Suppressor macrophage (primary cell): ENCODE measurements at places on chromosomes 5 and 9.
A peak's percentile ranks its signal among the peaks of the same experiment; 100 is the strongest.

GRCh38 chr9:119284118-119284517 is 85.1 kb downstream of the BRINP1 start:
- DNase-seq: no peak

GRCh38 chr9:134605966-134606357 is 35.6 kb upstream of the COL5A1 start:
- no peak for DNase-seq

- DNase-seq: no peak
Observed at GRCh38 chr5:22728610-22729009, 124.5 kb downstream of the CDH12 start.

- no peak for DNase-seq
Observed at GRCh38 chr9:81132318-81132717, 557.0 kb downstream of the TLE1 start.

DNA sequence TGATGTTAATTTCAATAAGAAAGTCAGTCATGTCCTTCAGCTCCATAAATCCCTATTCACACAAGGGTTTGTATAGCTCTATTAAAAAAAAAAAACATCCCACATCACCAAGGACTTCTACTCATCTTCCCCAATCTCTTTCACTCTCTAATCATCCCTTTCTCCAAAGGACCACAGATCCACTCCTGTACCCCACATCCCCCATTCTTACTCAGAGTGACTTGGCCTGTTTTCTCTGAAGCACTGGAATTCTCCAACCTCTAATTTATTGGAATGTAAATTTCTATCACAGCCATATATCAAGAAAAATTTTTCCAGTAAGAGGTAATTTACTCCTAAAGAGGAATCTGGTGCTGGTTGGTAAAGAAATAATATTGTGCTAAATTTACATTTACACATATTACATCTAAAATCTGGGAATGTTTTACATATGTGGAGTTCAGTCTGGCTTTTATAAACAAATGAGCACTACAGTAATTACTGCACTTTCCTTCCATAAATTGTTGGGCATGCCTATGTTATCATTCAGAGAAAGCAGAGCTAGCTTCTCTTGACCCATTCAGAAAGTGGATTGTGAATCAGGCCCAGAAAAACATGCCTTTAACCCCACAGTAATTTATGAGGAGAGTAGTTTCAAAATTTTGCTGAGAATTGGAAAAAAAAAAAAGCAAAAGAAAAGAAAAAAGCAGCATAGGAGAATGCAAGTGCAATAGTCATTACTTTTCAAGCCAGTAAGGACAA is 399.5 kb upstream of the TNC start:
- no peak for DNase-seq

DNA sequence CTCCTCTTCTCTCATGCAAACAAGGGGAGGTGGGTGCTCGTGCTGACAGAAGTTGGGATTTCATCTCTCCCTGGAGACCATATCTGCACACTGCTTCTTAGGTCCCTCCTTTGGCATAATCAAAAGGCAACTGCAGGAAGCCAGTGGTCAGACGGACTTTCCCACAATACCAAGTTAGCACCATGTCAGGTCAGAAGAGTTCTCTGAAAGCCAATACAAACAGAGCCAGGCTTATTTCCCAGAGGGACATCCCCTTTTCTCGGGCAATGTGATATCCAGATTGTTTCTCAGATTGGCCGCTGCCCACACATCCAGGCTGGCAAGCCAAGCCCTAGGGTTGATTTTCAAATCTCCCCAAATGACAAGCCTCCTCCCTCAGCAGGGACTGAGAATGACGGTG is 241.1 kb downstream of the NFIB start:
- DNase-seq: no peak

DNA sequence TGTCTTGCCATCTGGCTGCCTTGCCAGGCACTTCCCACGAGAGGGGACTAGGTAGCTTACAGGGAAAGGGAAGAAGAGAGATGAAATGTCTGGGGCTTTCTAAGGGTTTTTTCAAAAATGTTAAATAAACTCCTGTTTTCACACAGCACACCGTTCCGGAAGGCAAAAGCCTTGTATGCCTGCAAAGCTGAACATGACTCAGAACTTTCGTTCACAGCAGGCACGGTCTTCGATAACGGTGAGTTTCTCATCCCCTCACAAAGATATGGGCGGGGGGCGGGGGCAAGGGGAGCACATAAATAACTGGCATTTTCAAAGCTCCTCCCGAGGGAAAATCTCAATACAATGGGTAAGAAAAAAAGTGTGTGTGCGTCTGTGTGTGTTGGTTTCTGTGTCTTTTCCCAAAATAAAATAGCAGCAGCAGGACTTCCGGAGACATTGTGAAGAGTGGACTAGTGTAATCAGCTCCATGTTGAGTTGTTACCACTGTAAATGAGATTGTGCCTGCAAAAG is 189.6 kb downstream of the NR3C1 start:
- DNase-seq: no peak

DNA sequence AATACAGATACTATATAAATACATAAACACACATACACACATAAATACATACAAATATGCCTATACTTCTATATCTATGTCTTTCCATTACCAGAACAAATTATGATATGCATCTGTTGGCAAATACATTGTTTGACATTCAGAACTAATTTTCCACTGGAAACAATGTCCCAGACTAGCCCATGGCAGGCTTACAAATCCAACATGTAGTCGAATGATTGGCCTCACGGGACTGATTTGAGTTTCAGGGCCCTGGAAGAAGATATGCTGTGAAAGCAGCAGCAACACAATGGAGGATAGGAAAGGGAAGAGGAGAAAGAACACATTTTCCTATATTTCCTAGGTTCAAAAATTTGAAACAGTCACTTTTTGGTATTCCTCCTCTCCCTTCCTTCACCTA is 881.1 kb upstream of the DMAC1 start:
- DNase-seq: no peak

DNA sequence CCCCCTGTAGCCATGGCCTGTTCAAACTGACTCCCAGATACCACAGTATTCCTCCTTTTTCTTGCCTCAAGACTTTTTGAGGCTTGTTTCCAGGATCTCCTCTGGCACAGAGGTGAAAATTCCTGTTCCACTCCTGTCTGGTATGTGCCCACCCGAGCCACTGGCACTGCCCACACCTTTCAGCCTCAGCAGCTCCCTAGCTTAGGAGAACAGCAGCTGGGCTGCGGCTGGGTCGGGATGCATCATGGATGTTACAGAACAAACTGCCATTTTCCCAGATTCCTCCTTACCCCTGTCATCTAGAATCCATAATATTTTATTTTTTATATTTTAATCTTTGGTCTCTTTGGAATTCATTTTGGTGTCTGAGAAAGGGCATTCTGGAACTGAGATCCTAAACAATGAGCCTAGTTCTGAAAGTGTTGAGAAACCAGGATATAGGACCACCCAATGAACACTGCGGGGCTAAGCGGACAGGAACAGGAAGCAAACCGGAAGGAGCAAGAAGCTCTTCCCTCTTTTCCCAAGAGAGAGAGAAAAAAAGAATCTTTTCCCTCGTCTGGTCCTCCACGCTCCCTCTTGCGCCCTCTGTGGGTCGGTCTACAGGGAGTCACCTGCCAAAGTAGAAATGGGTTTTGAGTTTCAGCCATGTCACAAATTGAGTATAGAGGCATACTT is 12.5 kb downstream of the OR2S2 start:
- peak; percentile 86 for DNase-seq

DNA sequence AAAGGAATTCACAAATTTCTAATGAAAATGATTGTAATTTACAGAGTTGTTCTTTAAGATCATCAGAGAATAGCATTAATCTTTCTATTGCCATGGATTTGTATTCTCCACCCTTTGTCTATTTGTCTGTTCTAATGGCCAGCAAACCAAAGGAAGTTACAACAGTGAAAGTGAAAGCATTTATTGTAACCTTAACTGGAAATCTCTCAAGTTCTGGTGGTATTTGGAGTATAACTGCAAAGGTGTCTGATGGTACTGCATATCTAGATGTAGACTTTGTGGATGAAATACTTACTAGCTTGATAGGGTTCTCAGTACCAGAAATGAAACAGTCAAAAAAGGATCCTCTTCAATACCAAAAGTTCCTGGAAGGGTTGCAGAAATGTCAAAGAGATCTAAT is 21.7 kb downstream of the RMI1 start:
- no peak for DNase-seq

- no peak for DNase-seq
Observed at GRCh38 chr5:156920042-156920860, 42.8 kb downstream of the TIMD4 start.

DNA sequence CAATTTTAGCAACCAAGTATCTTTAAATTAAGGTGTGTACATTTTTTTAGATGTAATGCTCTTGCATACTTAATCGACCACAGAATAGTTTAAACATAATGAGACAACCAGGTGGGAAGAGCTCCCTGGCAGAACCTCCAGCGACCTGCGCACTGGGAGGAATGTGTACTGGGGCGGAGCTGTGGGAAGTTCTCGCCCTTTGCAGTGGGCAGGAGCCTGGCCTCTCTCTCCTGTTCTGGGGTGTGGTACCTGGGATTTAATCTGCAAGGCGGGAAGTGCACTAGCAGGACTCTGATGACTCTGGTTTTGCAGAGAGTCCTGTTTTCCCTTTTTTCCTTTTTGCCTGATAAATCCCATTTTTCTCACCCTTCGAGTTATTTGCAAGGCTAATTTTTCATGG is 150.7 kb downstream of the SLC28A3 start:
- DNase-seq: no peak

GRCh38 chr5:3342271-3343100 is 253.1 kb upstream of the IRX1 start:
- DNase-seq: no peak

GRCh38 chr5:62306323-62306895 is 403 bp downstream of the KIF2A start:
- no peak for DNase-seq

- peak; percentile 49 for DNase-seq
Observed at GRCh38 chr5:32446630-32447029, 2.1 kb upstream of the ZFR start.

GRCh38 chr5:72507231-72507906 is at the start of gene ZNF366:
TSS of gene ZNF366 (minus strand) at chr5:72507410. CDS start at chr5:72461496, 45,914 bp downstream.
- DNase-seq: no peak

- peak; percentile 38 for DNase-seq
Observed at GRCh38 chr9:120442308-120442995, 137.5 kb downstream of the CDK5RAP2 start.

GRCh38 chr5:155616779-155617392 is 603.3 kb downstream of the KIF4B start:
- peak; percentile 23 for DNase-seq

- no peak for DNase-seq
Observed at GRCh38 chr5:1833264-1834021, 32.2 kb downstream of the NDUFS6 start.

DNA sequence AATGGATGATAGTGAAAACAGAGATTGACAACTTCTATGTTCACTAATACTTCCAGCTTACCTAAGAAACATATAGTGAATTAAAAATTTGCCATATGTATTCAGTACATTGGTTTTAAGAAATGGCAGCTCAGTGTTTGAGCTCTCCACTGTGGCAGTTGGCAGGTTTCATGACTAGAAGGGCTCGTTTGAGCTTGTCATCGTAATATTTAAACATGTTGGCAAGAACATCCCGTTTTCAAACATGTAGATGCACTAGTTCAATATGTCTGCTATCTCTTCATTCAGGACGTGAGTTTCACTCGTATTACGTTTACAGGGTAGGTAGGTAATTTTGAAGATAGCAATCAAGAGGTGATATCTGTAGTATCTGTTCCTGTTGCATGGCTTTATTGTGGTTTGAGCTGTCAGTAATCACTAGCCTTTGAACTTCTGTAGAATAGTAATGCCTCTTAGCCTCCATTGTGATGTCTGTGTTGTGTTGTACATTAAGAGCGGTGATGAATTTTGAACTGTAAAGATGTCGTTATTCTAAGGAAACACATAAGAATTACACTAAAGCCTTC is 74.8 kb downstream of the NLN start:
- no peak for DNase-seq

- DNase-seq: peak; percentile 10
Observed at GRCh38 chr5:53180538-53180937, 71.0 kb upstream of the MOCS2 start.

DNA sequence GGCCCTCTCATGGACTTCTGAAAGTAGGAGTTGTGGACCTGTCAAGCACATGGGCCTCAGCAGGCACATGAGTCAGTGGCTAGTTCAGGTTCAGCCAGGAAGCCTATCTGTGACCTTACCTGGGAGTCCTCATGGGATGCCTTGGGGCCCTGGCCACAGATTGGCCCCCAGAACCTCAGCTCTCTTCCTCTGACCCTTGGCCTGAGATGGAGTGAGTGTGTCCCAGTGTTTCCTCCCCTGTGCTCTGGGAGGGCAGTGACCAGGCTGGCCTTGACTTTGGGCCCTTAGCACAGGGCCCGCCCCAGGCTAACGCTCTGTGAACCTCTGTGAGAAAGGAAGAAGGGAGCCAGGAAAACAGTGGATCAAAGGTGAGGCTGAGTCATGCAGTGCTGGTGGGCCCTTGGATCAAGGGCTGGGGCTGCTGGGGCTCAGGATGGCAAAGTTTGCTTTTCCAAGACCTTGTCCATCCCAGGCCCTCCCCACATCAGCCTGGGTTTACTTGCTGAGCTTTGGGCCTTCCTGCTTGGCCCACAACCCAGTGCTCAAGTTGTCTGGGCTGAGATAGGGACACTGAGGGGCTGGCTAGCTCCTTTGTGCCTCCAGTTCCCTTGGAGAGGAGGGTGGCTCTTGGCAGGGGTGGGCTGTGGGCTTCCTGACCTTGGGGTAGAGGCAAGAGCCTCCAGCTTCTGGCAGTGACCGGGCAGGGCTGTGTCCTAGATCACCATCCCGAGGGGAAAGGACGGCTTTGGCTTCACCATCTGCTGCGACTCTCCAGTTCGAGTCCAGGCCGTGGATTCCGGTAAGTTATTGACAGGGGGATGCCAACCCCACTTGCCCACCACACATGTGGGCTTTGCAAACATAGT is 41.4 kb downstream of the RGS3 start:
- no peak for DNase-seq

DNA sequence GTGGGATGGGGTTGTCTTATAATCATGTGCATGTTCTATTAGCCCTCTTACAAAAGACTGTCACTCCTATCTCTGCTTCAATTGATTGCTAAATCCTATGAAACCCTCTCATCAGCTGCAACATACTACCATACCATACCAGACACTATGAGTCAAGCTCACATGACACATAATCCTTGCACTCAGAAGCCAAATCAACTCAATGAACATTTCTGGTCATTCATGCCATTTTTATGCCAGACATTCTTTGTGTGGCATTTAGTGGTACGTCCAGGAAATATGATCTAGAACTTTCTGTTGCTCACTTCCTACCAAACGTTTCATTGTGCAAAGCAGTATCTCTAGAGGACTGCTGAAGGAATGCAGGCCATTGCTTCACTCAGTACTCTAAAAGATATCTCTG is 159.2 kb upstream of the GNA14 start:
- peak; percentile 56 for DNase-seq

DNA sequence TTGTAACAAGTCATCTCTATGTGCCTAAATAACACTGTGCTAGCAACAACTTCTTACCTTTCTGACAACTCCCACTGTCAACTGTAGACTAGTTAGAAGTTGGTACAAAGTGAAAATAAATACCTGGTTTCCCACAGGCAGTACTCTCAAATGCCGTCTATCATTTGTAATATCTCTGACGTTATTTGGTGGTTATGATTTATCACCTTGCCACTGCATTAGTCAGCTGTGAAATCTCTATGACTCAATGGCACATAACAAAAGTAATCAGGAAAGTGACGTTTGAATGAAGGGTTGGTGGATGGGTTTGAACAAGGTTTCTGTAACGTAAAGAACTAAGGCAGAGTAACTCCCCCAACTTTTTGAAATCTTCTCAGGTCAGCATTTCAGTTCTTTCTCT is 592.3 kb downstream of the MAT2B start:
- no peak for DNase-seq

- DNase-seq: peak; percentile 55
Observed at GRCh38 chr9:120909904-120910303, 16.7 kb downstream of the TRAF1 start.
